ENCODE measurements at places on chromosomes 5 and 9.

GRCh38 chr5:132765311-132766019 lies 11.6 kb downstream of the SEPTIN8 start:
- no peak for DNase-seq

DNA sequence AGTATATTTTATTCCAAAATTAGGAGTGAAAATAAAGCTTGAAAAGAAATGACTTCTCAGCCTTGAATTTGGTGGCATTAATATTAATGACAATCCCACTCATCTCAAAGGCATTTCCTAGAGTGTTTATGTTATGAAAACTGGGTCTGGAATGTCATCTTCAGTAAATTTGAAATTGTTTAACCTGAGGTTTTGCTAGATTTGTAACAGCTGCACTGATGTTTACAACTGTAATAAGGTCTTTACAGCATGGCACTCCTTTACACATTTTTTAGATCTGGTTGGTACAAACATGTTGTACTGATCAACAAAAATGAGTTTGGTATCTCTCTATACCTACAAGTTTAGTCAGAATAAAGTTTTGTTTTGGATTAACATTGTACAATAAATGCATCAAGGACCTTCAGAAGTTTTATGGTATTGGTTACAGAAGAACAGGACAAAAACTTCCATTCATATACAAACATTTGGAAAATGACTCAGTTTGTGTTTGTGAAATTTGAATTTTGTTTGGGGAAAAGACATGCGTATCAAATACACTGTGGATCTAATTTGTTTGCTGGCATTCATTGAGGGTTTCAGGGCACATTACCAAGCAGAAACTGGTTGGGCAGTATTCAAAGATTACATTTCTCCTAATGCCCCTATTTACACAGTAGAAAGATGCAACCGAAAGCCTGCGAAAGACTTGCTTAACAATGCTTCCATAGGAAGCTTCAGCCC lies 11.6 kb downstream of the FANCC start:
- no peak for DNase-seq

DNA sequence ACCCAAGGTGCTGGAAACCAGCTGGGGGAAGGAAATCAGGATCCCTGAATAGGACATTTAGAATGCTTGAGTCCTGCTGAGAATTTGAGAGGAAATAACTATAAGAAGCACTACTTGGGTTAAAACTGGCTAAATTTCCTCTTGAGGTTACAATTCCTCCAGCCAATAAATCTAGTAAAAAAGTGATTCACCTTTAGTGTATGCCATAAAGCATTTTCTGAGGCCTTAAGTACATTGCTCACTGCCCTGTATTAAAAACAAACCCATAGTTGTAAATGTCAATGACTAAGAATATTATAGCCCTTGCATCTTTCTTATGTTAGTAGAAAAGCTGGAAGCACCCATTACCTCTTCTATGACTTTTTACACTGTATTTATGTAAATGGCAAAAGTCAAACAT lies 634.7 kb upstream of the ARRDC3 start:
- DNase-seq = no peak

DNA sequence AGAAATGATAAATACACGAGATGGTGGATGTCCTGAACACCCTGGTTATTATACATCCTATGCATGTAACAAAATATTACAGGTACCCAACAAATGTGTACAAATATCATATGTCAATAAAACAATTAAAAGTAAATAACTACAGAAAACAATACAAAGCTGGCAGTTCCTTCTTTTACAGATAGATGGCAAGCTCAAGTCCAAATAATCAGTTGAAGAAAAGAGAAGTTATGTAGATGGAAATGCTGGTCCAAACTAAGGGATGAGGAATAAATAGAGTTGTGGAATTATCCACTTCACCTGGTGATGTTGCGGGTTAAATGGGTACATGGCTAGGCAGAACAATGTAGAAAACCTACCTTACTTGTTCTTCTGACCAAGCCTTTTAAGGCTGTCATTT lies 79.4 kb downstream of the PALM2AKAP2 start:
- DNase-seq = no peak

DNA sequence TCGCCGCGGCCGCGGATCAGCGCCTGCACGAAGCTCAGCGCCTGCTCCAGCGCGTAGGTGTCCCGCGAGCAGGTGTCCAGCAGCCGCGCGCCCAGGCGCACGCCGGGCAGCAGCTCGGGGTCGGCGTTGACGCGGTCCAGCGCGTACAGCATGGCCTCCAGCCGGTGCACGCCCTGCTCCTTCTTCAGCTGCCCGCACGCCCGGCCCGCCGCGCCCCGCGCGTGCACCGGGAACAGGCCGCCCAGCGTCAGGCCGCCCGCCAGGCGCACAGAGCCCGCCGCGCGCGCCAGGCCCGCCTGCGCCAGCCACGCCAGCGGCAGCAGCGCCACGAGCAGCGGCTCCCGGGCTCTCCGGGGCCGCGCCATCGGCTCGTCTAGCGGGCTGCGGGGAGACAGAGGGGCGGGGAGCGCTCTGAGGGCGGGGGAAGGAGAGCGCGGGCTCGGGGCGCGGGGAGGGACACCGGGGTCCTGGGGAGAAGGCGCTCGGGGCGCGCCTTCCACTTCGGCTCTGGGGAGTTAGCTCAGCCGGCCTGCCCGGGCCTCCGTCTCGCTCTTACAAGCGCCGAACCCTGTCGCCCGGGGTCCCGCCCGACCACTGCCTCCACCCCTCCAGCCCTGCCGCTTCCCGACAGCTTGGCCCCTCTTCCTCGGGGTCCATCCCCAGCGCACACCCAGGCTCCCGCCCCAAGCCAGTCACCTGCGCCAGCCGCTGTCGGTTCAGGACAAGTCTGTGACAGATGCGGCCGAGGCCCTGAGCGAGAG lies at the start of gene GRM6:
GRM6 (minus strand) TSS at position 741 of the 761 bp plus-strand sequence; CDS start at position 365, 376 bp downstream.
- no peak for DNase-seq

DNA sequence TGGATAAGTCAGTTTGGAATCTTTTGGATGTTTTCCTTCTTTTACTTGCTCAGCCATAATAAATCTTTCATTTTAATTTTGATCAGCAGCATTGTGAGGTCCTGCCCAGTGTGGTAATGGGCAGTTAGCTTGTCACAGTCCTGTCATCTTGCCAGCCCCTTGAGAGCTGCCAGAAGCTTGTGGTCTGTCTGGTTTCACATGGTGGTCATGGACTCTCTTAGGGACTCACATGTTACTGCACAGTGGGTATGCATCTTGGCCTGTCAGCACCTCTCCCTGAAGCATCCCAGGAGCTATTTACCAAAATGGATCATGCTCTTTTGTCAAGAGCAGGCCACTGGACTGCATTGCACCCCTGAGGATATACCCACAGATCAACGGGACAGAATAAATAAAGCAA lies 60.3 kb downstream of the DAPK1 start:
- DNase-seq = no peak

DNA sequence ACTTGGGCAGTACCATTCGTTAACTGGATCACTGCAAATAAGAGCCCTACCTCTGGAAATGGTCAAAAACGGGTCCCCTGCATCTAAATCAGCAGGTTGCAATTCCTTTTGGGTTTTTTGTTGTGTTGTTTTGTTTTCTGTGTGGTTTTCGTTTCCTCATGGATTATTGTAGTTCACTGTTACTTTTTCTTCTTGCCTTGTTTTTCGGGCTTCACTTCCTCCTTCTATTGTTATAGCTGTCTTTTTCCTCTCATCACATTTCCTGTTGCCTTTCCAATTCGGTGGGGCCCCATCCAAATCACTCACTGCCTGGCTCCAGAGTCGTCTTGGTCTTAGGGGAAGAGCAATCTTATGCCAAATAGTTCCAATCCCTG lies 8.7 kb upstream of the SSBP2 start:
- DNase-seq = no peak

DNA sequence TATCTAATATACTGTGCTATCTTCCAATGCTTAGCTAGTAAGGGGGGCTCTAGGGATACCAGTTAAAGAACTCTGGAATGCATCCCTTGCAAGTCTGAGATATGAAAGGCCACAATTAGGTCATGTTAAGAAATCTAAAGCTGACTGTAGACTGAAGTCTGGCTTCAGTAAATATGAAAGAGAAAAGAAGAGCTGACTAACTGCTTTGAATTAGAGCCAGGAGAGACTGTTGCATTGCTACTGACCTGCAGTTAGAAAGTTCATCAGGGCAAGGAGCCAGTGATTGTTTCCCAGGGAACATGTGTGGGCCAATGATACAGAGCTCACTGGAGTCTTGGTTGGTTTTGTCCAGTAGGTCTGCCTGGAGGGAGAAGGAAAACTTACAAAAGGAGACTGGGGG lies 472.1 kb upstream of the TNC start:
- no peak for DNase-seq

DNA sequence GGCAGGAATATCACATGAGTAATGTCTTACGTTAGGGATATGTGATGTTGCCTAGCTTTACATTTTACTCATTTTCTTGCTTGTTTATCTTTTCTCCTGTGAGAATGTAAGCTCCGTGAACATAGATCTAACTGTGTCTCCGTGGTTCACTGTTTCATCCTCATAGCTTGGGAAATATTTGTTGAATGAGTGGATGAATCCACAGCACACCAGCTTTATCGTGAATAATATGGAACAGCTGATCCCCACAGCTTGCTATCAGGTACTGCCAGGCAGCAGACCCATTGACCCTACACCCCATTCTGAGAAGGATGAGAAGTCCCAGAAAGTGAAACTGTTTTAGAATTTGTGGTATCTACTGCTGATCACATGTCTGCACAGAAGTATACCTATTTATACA lies 106.8 kb upstream of the FBN2 start:
- DNase-seq = no peak

DNA sequence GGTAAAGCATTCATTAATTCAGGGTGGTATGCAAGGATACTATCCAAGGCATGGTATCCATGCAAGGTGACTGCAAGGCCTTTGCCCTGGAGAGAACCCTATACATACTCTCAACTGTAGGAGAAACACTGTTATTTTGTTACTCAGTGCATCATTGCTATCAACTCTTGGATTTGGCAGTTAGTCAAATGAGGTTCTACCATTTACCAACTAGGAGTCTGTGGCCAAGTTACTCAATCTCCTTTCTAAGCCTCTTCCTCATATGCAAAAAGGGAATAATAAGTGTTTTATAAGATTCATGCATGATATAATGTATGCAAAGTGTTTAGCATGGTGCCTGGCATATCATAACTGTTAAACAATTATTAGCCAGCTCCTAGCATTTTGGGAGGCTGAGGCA lies 4.0 kb downstream of the PCDHGC3 start:
- DNase-seq = no peak

DNA sequence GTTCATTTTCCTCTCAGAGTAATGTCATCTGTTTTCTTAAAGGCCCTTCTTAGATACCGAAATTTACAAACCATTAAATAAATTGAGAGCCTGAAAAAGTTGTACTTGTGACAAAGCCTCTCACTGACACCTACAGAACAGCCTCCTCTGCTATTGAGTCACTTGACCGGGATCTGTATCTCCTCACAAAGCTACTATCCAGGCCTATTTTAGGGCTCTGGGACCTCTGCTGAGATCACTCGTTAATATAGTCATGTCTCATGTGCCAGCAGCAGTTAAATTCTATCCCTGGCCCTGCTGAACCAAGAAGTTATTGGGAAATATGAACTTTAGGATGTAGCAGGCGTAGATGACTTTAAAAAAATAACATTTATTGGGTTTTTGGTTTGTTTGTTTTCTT lies 31.1 kb downstream of the FBXO38 start:
- peak; percentile 64 for DNase-seq

- DNase-seq = no peak
Observed at GRCh38 chr9:109717342-109717741, 62.7 kb upstream of the PALM2AKAP2 start.

DNA sequence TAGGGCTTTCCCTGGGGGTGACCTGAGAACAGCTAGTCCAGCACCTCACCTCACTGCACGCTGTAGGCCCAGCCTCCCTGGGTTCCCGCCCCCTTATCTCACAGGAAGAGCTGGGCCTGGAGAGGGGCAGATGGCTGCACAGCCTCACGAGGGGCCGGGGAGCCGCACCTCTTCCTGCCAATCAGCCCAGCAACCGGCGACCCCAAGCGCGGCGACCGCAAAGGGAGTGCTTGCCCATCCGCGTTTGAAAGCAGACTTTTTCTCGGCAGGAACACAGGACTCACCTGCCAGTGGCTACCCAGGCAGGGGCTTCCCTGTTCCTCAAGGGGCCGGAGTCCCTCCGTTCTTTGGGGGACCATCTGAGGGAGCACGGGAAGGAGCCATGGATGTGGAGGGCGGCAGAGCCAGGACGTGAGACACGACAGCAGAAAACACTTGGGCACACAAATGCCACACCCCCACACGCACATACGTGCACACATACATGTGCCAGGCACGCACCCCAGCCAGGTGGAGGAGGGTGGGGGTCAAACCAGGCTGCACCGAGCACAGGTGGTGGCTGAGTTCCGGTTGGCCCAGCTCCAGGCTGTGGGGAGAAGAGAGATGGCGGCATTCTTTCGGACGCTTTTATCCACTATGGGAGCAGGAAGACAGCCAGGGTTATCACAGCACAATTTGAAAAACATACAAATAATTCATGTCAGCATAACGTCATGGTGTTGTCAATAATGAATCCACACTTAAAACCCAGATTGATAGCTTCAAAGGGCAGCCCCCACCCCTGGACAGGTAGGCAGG lies 11.3 kb downstream of the TMEM250 start:
- no peak for DNase-seq

GRCh38 chr9:2216591-2216990 lies 201.4 kb downstream of the SMARCA2 start:
- no peak for DNase-seq

- DNase-seq = no peak
Observed at GRCh38 chr5:53008751-53009150, 19.6 kb downstream of the ITGA2 start.

DNA sequence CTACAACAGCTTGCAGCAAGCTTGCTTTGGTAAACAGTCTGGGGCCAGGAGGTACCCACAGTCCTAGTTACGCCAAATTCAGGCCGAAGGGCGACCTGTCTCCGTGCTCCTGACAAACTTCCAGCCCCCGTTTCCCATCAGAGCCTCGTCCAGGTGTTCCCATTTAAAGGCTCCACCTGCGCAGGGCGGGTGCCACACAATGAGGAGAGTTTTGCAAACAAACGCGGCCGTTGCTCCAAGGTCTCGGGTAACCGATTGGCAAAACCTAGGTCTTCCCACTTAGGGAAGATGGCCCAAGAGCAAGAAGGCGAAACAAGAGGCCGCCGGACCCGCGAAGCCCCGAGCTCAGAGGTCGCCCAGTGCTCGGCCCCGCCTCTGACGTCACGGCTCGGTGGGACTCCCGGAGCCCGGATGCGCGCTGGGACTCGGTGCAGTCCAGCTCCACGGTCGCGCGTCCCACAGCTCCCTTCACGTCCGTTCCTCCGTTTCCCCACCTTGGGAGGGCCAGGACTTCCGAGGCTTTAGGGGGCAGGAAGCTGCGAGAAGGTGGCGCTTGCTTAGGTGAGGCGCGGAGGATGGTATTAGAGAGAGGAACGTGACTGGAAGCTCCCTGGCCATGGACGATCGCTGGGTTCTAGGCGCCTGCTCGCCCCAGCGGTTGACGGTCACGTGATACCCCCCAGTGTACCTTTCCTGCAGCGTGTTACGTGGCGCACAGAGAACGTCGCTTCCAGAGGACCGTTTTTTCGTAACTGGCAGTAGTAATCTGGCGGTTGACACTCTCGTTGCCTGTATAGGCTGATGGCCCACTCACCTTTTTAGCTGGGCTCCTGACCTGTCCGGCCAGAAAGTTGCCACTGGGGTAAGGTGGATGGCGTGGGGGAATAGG lies 41.8 kb upstream of the KDM4C start:
- DNase-seq = peak; percentile 67

Data from sigmoid colon (tissue), 7 donors.